ENCODE measurements at places on chromosomes 1 and 21.

DNA sequence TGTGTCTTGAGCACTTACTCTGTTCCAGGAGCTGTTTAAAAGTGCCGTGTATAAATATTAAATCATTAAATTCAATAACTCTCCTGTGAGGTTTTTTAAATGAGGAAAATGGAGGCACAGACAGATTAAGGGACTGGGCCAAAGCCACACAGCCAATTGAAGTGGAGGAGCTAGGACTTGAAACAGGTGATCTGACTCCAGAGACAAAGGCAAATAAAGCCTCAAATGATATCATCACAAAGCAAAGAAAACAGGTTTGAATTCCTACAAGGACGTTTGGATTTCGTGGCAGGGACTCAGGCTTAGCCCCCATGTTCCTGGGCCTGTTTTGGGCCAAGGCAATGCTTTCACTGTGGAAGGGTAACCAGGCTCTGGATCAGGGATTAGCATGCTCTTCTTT, 45.2 kb upstream of the DMBX1 start:
- DNase-seq, result no peak

- DNase-seq, result no peak
These were observed 24.8 kb upstream of the RGL1 start for GRCh38 chr1:183780159-183780558.

DNA sequence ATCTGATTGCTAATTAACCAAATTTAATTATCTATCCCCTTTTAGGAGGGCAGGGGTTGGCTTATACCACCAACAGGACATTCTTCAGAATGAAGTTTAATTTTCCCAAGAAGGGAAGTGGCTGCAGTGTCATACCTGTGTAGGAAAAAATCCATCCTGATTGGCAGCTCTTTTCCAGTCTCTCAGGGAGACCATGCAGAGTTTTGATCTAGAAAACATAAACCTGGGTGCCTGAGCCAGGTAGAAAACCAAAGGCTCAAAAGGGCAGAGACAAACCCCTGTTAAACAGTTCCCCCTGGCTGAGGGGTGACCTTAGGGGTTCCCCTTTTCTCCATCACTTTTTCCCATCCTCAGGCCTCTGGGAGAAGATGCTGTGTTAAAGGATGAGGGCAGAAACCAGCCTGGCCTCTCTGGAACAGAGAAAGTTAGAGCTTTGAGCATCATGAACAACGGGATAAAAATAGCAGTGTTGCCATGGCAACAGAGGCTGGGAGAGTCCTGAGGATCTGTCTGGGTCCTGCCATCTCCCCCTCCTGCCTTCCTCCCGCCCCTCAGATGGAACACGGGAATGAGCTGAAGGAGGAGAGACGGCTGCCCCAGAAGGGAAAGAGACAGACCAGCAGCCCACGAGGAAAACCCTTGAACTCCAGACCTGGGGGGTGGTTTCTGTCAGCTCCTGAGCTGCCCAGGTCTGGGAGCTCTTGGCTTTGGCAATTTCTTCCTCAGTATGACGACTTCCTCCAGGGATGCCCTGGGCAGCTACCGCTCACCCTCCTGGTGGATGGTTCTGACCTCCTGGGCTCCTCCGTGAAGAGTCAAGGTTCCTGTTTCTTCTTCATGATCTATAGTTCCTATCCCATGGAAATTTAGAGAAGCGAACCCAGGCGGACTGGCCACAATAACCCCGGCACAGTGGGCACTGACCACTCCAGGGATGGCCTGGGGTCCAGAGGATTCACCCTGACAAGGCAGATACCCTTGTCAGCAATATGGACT, 14.0 kb upstream of the LEMD1 start:
- no peak for DNase-seq

GRCh38 chr1:59340411-59341307, 43.8 kb downstream of the FGGY start:
- DNase-seq, result no peak

GRCh38 chr1:12001996-12002493, 17.3 kb upstream of the MIIP start:
- DNase-seq, result no peak

GRCh38 chr1:29256394-29256793, 20.1 kb downstream of the PTPRU start:
- no peak for DNase-seq

GRCh38 chr21:45202889-45203288, 84.8 kb downstream of the POFUT2 start:
- no peak for DNase-seq

All from stimulated activated naive CD8-positive, alpha-beta T cell treated with anti-CD3 and anti-CD28 coated beads, Interleukin-15, Interleukin-2, amounts not matched to agents 100 U/mL and 50 U/mL, for 24 hours (primary cell).